ENCODE measurements at places on chromosomes 5 and 9.

- DNase-seq, result no peak
Observed at GRCh38 chr9:137445930-137446431, 4.8 kb upstream of the ENTPD8 start.

DNA sequence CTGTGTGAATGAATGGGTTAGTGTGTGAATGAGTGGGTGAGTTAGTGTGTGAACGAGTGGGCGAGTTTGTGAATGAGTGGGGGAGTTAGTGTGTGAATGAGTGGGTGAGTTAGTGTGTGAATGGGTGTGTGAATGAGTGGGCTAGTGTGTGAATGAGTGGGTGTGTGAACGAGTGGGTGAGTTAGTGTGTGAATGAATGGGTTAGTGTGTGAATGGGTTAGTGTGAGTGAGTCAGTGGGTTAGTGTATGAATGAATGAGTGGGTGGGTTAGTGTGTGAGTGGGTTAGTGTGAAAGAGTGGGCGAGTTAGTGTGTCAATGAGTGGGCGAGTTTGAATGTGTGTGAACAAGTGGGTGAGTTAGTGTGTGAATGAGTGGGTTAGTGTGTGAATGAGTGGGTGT is 35.5 kb downstream of the NKD2 start:
- no peak for DNase-seq

- peak; percentile 66 for DNase-seq
Observed at GRCh38 chr5:141412854-141413539, at the start of gene PCDHGA10. Gene PCDHGA10 (plus strand): TSS chr5:141412987. CDS start chr5:141413176, 189 bp downstream.

- no peak for DNase-seq
Observed at GRCh38 chr9:131759017-131759647, 19.3 kb upstream of the RAPGEF1 start.

DNA sequence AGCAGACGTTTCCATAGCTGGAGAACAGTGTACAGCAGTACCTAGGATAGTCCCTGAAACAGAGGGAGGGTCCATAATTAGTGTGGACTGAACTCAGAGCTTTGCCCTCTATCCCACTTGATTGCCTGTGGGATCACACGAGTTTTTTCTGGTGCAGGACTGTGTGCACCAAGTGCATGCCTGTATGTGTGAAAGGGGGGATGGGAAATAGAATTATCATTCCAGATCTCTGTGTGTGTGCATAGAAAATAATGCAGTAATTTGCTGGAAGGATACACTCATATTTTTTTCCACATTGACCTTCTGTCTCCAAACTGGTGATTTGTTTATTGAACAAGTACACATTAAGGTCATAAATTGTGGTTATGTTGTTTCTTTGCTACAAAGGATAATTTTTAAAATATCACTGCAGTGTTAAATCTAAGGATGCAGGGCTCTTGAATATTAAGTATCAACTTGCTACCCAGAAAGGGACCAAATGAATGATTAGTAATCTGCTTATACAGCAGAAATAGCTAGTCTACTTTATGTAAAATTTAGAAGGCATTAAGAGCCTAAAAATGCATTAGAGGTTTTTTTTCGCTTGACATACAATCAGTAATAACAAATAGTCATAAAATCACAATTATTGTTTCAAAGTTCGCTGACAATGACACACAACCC is 292.9 kb downstream of the CDH18 start:
- no peak for DNase-seq

DNA sequence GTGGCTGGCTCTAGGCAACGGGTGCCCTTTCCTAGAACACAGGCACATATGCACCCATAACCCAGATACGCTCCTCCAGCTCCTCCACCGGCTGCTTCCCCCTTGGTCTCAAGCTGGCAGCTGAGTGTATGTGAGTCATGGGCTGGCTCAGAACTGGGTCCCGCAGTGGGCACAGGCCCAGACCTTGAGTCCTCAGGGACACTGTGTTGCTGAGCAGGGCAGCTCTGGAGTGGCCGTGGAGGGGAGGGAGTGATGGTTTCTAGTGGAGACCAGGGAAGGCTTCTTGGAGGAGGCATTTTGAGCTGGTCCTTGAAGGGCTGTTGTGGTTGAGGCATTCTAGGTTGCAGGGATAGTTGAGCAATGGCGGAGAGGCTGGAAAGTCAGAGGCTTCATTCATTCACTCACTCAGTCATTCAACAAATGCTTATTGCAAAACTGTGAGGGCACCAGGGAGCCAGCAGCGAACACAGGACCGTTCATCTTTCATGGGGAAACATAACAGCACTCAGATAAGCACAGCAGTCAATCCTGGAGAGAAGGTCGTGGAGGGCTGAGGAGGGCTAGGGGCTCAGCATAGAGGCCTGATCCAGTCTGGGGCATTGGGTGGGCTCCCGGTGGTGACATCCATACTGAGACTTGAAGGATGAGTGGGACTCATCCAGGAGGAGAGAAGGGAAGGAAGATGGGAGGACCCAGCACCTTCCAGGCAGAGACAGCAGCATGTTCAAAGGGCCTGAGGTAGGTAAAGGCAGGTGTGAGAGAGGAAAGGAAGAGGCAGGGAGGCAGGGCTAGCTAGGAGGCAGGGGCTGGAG is 2.4 kb downstream of the BBLN start:
- no peak for DNase-seq

DNA sequence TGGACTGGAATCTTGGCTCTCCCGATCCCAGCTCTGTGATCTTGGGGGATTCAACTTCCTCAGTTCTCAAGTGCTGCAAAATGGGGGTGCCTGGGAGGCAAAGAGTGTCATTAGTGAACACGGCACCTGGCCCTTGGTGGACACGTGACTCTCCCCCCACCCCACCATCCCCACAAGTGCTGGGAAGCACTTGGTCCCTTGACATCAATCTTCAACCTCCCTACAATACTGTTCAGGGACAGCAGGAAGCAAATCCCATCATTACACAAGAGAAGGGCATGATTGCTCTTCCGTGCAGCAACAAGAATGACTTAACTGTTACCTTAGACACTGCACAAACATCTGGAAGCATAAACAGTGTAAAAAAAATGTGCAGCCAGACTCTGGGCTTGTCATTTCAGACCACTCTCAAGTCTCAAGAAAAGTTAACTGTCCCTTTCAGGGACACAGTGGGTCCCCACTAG is 61.4 kb downstream of the PSMB7 start:
- no peak for DNase-seq

DNA sequence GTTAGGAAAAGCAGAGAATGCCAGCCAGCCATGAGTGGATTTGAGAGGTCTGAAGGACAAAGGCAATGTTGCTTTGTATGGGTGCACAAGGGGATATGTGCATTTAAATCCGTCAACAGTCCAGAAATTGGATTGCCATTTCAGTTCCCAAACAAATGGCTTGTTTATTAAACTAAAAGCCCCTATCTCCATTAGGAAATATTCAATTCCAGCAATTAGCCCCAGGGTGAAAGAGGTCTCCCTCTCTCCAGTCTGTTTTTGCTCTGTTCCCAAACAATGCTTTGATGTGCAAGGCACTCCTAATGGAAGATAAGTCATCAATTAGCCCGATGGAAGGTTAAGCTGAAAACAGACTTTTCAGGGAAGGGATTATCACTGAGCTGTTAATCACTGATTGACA is 101.3 kb downstream of the C9orf152 start:
- no peak for DNase-seq
